Stimulated activated CD8-positive, alpha-beta memory T cell treated with anti-CD3 and anti-CD28 coated beads, Interleukin-4, amount 100 ng/mL, for 4 hours (primary cell): ENCODE measurements at places on chromosomes 3 and 15.
A peak's percentile ranks its signal among the peaks of the same experiment; 100 is the strongest.

- DNase-seq: no peak
Observed at GRCh38 chr15:58564981-58565380, 133.2 kb downstream of the LIPC start.

DNA sequence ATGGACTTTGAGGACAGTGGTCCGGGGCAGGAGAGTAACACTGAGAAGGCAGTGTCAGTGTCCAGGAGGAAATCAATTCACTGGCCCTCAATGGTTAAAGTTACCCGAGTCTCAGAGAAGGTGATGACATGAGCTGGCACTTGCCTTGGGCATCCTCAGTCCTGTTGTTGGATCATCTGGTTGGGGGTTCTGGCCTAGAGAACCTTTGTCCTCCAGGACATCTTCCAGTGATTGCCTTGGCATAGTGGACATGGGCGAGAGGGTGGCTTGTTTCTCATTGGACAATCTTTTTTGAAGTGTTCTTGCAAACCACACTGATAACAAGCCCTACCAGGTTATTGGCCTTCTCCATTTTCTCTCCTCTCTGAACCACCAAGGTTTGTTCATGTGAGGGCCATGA, 83.4 kb upstream of the TERB2 start:
- DNase-seq: no peak

DNA sequence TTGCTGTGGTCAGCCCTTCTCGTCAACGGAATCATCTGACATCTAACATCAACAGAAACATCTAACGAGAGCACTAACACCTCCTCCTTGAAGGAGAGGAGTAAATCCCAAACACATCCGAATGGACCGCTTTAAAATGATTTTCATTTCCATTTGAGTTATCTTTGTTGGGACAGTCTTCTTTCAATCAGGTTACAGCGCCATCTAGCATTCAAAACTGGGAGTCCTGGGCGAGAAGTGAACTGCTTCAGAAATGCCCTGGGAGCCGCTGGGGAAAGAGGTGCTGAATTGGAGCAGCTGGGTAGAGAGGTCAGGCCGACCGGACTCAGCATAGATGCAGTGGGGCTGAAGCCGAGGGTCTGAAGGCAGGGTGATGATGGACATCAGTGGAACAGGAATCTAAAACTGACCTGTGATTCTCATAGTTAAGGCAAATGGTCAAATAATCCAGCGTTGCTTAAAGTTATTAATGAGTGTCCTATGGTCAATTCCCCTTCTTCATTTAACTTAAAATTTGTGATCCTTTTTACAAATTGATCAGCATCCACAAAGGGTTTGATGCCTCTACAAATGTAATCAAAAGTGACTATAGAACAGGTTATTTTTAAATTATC, 170.0 kb upstream of the NDN start:
- DNase-seq: no peak

DNA sequence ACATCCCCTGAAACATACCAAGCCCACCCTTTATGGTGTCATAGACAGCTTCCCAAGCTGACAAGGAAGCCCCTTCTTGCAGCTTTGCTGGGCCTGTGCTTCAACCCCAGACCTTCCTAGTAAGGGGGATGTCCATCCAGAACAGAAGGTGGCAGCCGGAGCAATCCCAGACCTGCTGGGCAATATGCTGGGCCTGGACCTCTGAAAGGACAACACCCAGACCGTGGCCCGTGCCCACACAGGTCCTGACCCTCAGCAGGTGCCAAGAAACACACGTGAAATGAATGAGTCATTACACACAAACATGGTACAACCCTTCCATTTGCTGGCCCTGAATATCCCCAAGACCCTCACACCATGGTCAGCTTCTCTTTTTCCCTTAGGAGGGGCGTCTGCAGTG, 19.8 kb upstream of the VILL start:
- no peak for DNase-seq

- peak; percentile 73 for DNase-seq
Observed at GRCh38 chr3:15427182-15427880, at the start of the genes EAF1 and METTL6. Gene EAF1 (plus strand): TSS chr3:15427598. CDS start chr3:15427780, 182 bp downstream. Gene METTL6 (minus strand): TSS chr3:15427544. CDS start chr3:15426511, 1,033 bp downstream.

DNA sequence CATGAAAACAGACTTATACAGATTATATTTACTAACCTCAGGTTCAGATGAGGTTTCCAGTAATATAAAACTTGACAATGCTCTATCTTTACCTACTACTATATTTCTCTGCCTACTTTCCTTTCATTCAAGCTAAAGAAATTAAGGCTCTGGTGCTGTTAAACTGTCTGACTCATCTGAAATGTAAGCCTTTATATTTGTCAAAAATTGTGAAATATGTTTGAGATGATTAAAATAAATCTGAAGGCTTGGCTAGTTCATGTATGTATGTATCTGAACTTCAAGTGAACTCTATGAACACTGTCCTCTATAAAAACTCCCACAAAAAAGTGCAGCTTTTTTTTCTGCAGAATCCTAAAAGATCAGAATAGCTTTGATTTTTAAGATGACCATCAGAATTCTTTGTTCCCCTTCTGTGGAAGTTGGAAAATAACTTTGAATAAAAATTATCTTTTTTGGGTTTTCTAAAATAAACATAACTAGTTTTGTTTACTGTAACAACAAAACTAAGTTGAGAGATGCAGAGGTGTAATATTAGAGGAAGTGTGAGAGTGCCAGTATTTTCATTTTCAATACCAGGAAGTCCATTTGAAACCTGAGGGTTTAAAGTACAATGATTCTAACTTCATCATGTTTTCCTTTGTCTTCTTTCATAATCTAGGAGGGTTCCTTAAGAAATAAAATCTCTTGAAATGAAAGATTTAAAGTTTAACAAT, 42.2 kb downstream of the ILDR1 start:
- DNase-seq: no peak

GRCh38 chr3:100002599-100003350, 111.5 kb downstream of the FILIP1L start:
- DNase-seq: no peak

GRCh38 chr3:112002096-112002971, 3.6 kb downstream of the TAGLN3 start:
- DNase-seq: no peak

DNA sequence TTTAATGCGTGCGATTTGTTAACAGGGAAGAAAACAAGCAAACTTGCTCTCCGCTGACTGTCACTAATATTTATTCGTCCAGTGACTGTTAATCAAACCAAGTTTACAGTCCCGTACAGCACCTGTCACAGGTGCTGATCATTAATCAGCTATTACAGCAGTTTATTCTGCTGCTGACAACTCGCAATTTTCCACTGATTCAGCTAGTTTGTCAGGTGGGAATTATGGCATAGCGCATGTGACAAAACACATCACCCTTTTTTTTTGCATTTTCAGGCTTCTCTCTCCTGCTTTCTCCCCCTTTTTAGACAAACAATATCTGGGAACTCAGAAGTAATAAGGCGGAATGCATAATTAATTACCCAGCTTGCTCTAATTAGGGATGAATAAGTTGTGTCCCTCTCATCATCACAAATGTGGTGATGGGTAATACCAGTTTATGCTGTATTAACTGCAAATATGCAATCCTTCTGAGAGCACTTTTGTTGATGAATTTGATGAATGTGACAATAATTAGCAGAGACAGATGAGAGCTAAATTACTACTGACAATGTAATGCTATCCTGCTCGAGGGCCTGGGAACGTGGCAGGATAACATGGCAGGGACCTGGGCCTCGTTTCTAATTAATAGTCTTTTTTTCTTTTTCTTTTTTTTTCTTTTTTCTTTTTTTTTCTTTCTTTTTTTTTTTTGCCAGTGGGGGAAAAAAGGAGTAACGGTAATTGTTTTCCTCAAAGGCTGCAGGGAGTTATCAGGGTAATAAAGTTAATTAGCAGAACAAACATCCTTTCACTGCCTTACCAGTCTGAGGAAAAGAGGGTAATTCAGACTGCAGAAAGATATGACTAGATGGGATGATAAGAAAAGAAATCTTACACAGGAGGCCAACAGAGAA, 150.3 kb upstream of the SOX2 start:
- no peak for DNase-seq

GRCh38 chr15:23629234-23629805, 18.3 kb downstream of the MAGEL2 start:
- no peak for DNase-seq
